ENCODE measurements at places on chromosomes 7 and 10. TPM values are rescaled to one million over a fixed set of nuclear protein-coding genes. Genes with fewer than 3 reads are reported as not detected.

IGFBP3 gene
- 296 TPM for total RNA-seq

DNA sequence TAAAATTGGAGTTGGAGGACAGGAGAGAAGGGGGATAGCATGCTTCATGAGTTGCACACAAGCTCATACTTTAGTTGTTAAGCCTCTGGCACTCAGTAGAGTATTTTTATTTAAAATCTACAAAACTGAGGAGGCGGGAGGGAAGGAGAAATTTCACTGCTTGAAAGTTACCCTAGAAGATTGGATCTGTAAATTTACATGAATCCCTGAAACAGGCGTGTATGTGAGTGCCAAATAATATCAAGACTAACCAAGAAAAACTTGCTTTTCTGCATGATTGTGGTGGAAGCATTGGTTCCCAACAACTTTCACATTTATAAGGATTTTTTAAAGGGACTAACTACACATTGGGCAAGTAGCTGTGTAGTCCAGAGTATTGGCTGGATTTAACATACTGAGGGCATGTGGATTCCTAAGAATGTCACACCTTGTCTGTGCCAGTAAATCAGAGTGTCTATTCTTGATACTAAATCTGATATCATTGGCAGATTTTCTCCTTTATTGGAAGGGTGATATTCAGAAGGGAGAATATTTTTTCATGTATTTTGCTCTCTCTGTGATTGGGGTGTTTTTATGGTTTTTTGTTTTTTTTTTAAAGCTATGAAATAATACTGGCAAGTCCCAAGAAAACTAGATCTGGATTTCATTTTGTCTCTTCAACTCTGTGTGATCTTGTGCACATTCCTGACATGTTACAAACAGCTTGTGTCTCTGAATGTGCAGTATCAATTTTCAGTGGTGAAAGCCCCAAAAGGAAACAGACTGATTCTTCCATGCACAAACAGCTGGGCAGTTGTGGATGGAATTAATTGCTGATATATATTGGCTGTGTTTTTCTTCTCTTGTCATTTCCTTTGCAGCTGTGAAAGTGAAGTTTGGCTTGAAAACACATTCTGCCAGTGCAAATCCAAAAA lies 67.2 kb downstream of the ADD3 start:
- DNase-seq = no peak
- no peaks in the 10 kb centered on the region for H3K36me3 ChIP-seq
- H3K4me3 ChIP-seq = no peak overlapping the region
- no peaks in the 10 kb centered on the region for H3K27me3 ChIP-seq
- H3K4me1 ChIP-seq = no peaks in the 10 kb centered on the region

DNA sequence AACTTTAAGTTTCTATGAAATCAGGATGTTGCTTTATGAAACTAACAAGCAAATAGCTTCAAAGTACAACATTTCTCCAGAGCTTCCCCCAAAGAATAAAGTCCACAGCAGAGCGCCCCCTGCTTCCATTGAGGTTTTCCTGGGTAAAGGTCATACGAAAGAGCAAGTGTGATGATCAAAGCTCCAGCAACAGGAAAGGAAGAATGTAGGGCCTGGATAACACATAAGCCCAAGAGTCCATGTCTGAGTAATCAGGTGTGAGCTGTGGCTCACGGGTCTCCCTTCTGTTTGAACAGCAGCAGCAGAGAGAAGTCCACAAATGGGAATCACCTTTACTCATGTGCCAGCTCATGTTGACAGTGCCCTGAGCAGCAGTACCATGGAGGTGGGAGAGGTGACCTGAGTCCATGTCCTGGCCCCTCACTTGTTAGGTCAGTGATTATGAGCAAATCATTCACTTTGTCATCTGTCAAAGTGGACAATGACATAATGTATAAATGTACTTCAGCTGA lies 50.5 kb downstream of the MRPL32 start:
- H3K36me3 ChIP-seq = no peaks in the 10 kb centered on the region
- no peak overlapping the region for H3K4me3 ChIP-seq
- no peaks in the 10 kb centered on the region for H3K4me1 ChIP-seq
- no peak overlapping the region for H3K27ac ChIP-seq
- no peaks in the 10 kb centered on the region for H3K27me3 ChIP-seq
- no peak for DNase-seq

DNA sequence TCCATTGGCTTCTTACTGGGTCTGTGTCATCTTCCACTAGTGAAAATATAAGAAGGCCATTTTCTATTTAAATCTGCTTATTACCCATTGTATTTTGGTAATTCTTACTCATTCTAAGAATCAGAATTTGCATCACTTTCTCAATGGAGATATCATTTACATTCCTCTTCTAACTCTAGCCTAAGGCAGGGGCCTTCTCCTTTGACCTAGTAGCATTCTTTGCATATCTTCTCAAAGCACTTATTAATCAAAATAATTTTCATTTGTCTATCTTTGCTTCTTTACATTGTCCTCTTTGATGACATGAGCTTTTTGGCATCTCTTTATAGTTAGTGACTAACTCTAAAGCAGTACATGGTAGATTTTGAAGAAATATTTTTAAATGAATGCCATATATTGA lies 400.9 kb upstream of the SEMA3D start:
- H3K27me3 ChIP-seq = no peaks in the 10 kb centered on the region
- H3K4me3 ChIP-seq = no peak overlapping the region
- no peaks in the 10 kb centered on the region for H3K4me1 ChIP-seq
- no peak overlapping the region for H3K27ac ChIP-seq
- H3K36me3 ChIP-seq = no peaks in the 10 kb centered on the region

- H3K27ac ChIP-seq = peak overlapping the region; percentile 29
- H3K4me1 ChIP-seq = peaks cover 4% of the 10 kb centered on the region
- no peaks in the 10 kb centered on the region for H3K27me3 ChIP-seq
- DNase-seq = no peak
- H3K4me3 ChIP-seq = no peak overlapping the region
- H3K36me3 ChIP-seq = no peaks in the 10 kb centered on the region
Observed at GRCh38 chr10:74061104-74061503, 63.2 kb downstream of the VCL start.

- no peak for DNase-seq
- H3K36me3 ChIP-seq = no peaks in the 10 kb centered on the region
- no peaks in the 10 kb centered on the region for H3K27me3 ChIP-seq
Observed at GRCh38 chr10:123878666-123879303, 12.8 kb downstream of the CPXM2 start.

FAM131B gene
- 5.7 TPM for total RNA-seq

DNA sequence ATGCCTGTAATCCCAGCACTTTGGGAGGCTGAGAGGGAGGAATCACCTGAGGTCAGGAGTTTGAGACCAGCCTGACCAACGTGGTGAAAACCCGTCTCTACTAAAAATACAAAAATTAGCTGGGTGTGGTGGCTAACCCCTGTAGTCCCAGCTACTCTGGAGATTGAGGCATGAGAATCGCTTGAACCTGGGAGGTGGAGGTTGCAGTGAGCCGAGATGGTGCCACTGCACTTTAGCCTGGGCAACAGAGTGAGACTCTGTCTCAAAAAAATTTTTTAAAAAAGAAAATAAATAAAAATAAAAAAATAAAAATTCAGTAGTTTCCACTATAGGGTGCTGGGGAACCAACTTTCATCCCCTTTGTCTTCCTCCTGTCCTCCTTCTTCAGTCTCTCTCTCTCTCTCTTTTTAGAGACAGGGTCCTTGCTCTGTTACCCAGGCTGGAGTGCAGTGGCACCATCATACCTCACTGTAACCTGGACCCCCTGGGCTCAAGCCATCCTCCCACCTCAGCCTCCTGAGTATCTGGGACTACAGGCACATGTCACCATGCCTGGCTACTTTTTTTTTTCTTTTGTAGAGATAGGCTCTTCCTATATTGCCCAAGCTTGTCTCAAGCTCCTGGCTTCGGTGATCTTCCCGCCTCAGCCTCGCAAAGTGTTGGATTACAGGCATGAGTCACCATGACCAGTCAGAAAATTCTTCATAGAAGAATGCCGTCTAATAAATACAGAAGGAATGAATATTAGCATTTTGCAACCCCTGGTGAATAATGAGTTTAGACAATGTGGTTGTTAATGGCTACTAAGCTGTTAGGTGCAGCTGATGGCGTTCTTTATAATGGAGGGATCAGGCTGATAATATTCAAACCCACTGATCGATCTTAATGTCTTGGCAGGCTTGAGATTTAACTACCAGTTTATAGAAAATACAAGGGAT lies 20.6 kb downstream of the RBM20 start:
- H3K4me1 ChIP-seq = no peaks in the 10 kb centered on the region
- H3K27ac ChIP-seq = no peak overlapping the region
- no peaks in the 10 kb centered on the region for H3K36me3 ChIP-seq
- no peak overlapping the region for H3K4me3 ChIP-seq

TCAF2 gene
- 12.1 TPM for total RNA-seq

GRCh38 chr7:776992-777727 lies 50.1 kb upstream of the PRKAR1B start:
- H3K27ac ChIP-seq = no peak overlapping the region
- no peaks in the 10 kb centered on the region for H3K36me3 ChIP-seq
- H3K4me1 ChIP-seq = peaks cover 4% of the 10 kb centered on the region
- no peak overlapping the region for H3K4me3 ChIP-seq
- DNase-seq = no peak
- H3K27me3 ChIP-seq = no peaks in the 10 kb centered on the region

OR2A12 gene
- not detected for total RNA-seq

DNA sequence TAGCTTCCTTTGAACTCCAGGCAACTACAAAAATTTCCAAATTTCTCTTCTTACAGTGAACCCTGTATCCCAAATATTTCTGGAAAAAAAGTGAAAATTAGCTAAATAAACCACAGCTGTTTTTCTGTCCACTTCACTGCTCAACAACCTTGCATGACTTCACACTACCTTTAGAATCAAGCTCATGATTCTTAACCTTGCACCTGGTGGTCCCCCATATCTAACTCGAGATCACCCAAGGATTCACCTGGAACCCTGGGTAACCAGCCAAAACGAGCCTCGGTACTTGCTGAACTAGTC lies 47.5 kb downstream of the PDLIM1 start:
- H3K36me3 ChIP-seq = no peaks in the 10 kb centered on the region
- no peaks in the 10 kb centered on the region for H3K4me1 ChIP-seq
- H3K27me3 ChIP-seq = no peaks in the 10 kb centered on the region
- H3K27ac ChIP-seq = no peak overlapping the region

GRCh38 chr7:11191574-11192220 lies 218.0 kb downstream of the PHF14 start:
- H3K36me3 ChIP-seq = no peaks in the 10 kb centered on the region
- DNase-seq = no peak
- H3K4me3 ChIP-seq = no peak overlapping the region
- no peak overlapping the region for H3K27ac ChIP-seq
- no peaks in the 10 kb centered on the region for H3K4me1 ChIP-seq
- no peaks in the 10 kb centered on the region for H3K27me3 ChIP-seq

- no peaks in the 10 kb centered on the region for H3K36me3 ChIP-seq
- H3K27me3 ChIP-seq = no peaks in the 10 kb centered on the region
- no peak overlapping the region for H3K27ac ChIP-seq
- H3K4me1 ChIP-seq = no peaks in the 10 kb centered on the region
- DNase-seq = no peak
Observed at GRCh38 chr10:95242581-95243317, 48.1 kb downstream of the PDLIM1 start.

- H3K27me3 ChIP-seq = no peaks in the 10 kb centered on the region
- no peaks in the 10 kb centered on the region for H3K4me1 ChIP-seq
- no peak overlapping the region for H3K4me3 ChIP-seq
- H3K36me3 ChIP-seq = no peaks in the 10 kb centered on the region
Observed at GRCh38 chr10:64619102-64619501, 1097.9 kb downstream of the REEP3 start.

ITGA8 gene
- total RNA-seq = 46.1 TPM

- no peaks in the 10 kb centered on the region for H3K27me3 ChIP-seq
- no peak for DNase-seq
- no peaks in the 10 kb centered on the region for H3K36me3 ChIP-seq
- H3K27ac ChIP-seq = no peak overlapping the region
- H3K4me3 ChIP-seq = no peak overlapping the region
Observed at GRCh38 chr10:42640610-42641229, 2.4 kb upstream of the ZNF33B start.

DNA sequence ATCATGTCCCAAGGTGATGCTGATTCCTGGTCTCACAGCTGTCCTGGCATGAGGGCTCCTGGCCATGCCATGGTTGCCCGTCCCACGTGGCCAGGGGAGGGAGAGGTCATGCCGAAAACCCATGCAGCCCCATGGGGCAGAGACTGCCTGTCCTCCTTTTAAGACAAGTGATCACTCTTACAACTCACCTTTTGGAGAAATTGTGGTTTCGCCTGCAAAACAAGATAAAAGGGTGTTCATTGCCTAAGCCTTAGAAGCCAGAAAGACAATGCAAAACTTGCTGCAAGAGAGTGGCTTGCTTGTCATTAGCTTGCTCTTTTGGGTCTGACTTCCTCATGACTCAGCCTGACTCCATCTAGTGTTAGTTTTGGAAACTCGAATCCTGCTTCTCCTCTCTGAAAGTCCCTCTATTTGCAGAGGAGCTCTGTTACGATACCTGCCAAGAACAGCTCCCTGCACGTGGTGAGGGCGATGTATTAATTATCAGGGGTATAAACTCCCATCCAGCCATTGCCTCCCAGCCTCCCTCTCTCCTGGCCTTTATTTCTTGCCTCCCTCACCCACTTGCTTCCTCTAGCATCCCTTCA lies 26.7 kb downstream of the TMEM273 start:
- no peak overlapping the region for H3K27ac ChIP-seq
- H3K4me1 ChIP-seq = no peaks in the 10 kb centered on the region
- no peak overlapping the region for H3K4me3 ChIP-seq
- H3K36me3 ChIP-seq = no peaks in the 10 kb centered on the region
- no peak for DNase-seq

CALML3 gene
- total RNA-seq = not detected

DNA sequence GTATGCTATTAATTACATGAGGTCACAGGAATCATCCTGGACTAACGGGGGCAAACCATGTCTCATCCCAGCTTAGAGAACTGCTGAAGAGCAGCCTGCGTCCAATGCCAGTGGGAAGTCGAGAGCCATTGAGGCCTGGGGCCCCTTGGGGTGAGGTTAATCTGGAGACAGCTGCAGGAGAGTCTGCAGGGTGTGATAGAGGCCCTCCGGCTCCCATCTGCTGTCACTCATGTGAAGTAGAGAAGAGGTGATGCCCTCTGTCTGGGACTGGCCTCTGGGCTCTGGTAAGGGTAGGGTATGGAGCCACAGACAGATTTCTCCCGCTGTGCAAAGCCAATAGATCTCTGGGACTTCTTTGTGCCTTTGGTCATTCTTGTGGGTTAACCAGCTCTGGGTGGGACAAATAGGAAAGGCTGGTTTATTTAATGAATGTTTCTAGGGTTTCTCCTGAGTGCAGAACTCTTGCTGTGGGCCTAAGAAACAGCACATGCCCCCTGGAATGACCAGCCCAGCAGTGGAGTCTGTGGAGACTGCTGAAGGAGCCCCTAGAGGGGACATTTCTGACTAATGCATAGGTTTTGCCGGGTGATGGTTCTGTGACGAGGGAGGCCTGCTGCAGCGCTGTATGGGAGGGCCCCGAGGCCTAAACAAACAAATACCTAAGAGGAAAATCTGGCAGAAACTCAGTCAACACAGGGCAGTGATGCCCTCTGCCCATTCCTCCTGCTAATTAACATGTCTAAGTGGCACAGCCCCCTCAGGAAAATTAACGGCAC lies 34.5 kb downstream of the CRHR2 start:
- H3K36me3 ChIP-seq = no peaks in the 10 kb centered on the region
- DNase-seq = no peak
- no peak overlapping the region for H3K4me3 ChIP-seq
- H3K27ac ChIP-seq = no peak overlapping the region
- no peaks in the 10 kb centered on the region for H3K4me1 ChIP-seq

- H3K4me1 ChIP-seq = no peaks in the 10 kb centered on the region
- no peaks in the 10 kb centered on the region for H3K27me3 ChIP-seq
- H3K27ac ChIP-seq = no peak overlapping the region
Observed at GRCh38 chr10:107733328-107734130, 569.0 kb upstream of the SORCS1 start.

Data from uterus (tissue), 4 donors.